ENCODE measurements at places on chromosomes 12 and 14. TPM values are rescaled to one million over a fixed set of nuclear protein-coding genes. Genes with fewer than 3 reads are reported as not detected.

DNA sequence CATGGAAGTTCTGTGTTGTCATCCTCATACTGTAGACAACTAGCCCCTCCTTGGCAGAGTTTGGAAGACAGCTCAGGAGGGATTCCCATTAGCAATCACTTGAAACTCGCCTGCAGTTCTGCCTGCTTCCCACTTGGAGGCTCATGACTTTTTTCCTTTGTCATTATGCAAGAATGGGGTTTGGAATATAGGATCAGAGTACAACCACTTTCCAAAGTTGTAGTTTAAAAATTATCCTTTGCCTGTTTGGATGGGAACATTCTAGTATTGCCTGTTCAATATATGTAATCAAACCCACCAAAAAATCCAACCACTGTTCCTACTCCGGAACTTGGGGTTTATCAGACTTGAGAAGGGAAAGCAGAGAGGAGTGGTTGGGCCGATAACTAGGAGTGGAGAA lies 2.1 kb upstream of the GPD1 start:
- peak; percentile 40 for DNase-seq

DNA sequence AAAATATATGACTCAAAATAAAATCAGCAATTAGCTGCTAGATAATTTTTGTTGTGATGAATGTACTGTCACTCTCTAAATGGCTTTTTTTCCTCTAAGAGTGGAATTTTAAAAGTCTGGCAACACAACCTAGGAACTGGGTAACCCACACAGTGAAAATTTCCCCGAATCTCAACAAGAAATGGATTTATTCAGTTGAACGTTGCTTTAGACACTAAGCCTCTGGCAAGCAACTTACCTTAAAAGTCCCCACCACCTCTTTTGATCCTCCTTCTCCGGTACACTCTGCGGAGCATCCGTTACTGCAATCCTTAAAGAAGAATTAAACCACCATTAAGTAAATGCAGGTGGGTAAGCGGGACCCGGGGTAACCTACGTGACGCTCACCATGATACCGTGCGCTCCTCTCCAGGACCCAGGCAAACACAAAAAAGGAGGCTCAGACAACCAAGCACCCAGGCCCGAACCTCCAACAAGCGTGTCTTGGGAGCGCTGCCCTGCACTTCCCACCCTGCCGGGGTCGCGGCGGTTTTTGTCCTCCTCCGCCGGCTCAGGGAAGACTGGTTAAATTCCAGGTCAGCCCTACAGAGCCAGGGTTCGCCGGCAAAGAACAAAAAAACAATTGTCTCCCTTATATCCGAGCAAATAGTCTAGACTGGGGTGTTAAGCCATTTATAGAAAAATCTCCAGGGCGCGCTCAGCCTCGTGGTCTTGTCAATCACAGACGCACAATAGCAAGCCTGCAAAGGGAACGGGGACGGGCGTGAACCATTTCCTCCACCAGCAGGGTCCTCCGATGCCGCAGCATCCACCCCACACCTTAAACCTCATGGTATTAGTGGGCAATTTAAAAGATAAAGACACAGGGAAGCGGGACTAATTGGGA lies 47.1 kb downstream of the BCAT1 start:
- no peak for DNase-seq

DNA sequence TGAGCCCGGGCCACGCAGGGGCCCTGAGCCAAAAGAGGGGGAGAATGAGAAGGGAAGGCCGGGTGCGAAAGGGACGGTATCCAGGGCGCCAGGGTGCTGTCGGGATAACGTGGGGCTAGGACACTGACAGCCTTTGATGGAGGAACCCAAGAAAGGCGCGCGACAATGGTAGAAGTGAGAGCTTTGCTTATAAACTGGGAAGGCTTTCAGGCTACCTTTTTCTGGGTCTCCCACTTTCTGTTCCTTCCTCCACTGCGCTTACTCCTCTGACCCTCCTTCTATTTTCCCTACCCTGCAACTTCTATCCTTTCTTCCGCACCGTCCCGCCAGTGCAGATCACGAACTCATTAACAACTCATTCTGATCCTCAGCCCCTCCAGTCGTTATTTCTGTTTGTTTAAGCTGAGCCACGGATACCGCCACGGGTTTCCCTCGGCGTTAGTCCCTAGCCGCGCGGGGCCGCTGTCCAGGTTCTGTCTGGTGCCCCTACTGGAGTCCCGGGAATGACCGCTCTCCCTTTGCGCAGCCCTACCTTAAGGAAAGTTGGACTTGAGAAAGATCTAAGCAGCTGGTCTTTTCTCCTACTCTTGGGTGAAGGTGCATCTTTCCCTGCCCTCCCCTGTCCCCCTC lies 3.0 kb downstream of the SSTR1 start:
- no peak for DNase-seq

- DNase-seq = no peak
Observed at GRCh38 chr12:4278329-4279197, 5.0 kb downstream of the CCND2 start.

- DNase-seq = no peak
Observed at GRCh38 chr14:72925815-72926291, 411 bp upstream of the DCAF4 start.

- DNase-seq = no peak
Observed at GRCh38 chr12:85814741-85815140, 21.5 kb downstream of the RASSF9 start.

DNA sequence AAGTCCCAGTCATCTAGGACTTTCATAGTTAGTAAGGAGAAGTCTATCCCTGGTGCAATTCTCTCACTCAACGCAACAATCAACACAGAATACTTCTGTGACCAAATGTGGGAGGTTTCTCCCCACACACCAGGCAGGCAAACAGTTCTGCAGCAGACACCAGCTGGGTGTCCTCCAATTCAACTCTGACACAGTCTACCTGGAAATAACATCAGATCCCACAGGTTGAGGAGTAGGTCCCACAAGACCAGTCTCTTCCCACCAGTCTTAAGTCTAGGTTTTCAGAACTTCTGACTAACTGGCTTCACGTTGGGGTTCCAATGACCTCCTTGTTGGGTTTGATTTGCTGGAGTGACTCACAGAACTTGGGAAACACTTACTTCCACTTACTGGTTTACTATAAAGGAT lies 14.8 kb downstream of the ACOT6 start:
- DNase-seq = no peak

DNA sequence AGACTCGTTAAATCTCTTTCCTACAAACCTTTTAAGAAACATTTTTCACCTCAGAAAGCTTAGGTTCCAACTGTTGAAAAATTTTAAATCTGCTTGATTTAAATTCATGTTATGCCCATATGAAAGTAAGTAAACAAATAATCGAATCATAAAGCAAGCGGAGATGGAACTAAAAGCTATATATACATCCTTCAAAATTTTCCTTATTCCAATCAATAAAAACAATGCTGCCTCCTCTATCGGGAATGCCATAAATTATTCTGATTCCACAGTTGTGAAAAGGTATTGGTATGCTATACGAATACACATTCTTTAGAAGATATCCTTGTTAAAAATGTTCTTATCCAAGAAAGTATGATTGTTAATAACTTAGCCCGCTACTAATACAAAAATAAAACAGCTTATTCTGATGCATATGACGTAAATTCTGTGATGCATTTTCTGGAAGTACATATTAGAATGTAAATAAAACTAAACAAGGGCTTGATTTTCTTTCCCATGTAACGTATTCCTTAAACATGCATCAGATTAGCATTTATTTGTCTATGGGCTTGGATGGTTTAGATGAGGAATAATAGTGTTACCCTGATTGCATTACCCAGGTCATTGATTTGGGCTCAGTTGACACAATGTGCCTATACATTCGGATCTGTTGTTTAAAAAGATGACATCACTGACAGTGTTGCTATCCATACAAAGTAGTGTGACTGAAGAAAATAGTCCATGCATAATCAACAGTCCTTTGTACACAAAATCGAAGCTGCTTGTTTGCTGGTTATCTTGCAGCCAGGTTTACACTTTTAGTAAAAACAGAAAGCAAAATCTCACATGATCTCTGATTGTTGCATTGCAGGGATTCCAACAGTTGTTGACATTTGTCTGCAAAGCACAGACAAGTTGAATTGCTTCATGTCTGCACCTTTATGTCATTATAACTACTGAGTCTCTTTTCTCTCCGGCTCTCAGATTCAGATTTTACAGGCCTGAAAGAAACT lies 656 bp upstream of the DTD2 start:
- DNase-seq = no peak

DNA sequence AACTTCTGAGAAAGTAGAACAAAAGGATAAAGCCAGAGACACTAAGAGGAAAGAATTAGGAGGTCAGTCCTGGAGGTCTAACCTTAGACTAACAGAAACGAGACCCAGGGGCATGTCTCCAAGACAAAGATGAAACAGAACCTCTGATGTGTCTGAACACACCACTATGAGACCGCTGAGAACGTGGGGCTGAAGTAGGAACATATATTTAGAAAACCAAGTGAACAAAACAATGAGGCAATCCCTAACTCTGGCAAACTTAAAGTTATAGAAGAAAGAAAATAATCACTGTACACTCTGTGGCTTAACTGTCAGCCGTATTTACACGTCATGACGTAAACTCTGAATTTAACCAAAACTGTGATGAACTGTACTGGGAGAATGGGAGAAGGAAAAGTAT lies 17.9 kb downstream of the KCTD10 start:
- DNase-seq = no peak

GRCh38 chr12:131441060-131441396 lies 269.9 kb upstream of the SFSWAP start:
- peak; percentile 98 for DNase-seq

DNA sequence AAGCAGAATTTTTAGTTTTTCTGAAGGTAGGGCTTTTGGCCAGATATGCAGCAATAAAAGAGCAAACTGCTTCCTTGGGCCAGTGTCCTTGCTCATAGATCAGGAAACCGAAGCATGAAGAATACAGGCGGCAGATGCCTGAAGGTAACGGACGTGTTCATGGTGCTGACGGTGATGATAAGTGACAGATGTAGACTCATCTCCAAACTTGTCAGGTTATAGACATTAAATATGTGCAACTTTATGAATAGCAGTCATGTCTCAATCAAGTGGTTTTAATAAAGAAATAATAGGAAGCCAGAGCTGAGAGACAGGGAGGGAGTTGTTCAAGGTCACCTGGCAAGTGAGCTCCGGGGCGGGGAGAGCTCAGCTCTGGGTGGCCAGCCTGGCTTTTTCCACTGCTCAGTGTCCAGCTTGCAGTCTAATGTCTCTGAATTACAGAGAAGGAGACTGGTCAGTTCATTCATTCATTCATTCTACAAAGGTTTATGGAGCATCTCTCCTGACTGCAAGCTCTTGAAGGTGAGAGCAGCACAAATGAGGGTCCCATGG lies 1.0 kb downstream of the SERPINA5 start:
- DNase-seq = no peak

- no peak for DNase-seq
Observed at GRCh38 chr12:126286203-126286602, 1221.0 kb downstream of the AACS start.

- no peak for DNase-seq
Observed at GRCh38 chr14:76501156-76501720, 125.3 kb downstream of the ESRRB start.

DNA sequence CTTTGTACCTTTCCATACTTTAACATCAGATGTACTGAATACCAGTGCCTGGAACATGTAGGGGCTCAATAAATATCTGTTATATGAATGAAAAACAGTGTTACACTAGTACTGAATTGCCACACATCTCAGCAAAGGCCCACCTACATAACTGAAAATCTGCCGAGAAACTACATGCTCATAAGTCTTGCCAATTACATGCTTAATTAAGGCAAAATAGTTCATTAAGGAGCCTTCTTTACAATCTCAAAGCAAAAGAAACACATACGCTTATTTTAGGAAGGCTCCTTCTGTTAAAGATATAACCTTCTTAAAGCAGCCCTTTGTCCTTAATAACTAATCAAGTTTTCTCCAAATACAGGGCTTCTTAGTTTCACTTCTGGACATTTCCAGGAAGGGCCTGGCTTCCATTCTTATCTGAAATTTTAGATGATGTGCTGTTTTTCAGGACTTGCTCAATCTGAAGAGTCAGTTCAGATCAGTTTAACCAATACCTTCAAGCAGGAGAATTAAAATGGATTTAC lies 11.5 kb downstream of the LIMA1 start:
- DNase-seq = no peak

DNA sequence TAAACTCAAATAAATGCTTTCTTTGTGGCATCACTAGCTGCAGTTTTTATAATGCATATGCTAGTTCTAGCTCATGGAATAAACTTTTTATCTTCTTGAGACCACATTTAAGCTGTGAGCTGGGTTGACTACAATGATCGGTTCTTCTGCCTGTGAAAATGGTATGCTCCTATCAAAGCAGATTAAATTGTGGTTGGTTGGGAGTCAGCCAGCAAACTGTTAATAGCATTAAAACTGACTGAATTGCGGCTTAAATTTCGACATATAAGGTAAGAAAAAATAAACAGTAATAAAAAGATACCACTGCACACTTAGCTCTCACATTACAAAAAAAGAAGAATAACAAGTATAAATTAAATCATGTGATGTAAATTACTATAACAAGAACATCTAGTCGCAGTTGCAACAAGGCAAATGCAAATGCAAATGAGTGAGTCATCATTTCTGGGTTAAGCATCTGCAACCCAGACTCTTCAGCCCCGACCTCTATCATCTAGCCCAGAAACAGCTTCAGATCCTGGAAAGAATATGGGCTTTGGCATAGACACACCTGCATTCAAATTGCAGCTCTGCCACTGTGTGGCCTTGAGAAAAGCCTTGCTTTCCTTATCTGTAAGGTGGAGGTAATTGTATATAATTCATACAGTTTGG lies 19.8 kb upstream of the DHRS7 start:
- no peak for DNase-seq

- DNase-seq = no peak
Observed at GRCh38 chr12:26323673-26324072, 128.3 kb downstream of the SSPN start.

DNA sequence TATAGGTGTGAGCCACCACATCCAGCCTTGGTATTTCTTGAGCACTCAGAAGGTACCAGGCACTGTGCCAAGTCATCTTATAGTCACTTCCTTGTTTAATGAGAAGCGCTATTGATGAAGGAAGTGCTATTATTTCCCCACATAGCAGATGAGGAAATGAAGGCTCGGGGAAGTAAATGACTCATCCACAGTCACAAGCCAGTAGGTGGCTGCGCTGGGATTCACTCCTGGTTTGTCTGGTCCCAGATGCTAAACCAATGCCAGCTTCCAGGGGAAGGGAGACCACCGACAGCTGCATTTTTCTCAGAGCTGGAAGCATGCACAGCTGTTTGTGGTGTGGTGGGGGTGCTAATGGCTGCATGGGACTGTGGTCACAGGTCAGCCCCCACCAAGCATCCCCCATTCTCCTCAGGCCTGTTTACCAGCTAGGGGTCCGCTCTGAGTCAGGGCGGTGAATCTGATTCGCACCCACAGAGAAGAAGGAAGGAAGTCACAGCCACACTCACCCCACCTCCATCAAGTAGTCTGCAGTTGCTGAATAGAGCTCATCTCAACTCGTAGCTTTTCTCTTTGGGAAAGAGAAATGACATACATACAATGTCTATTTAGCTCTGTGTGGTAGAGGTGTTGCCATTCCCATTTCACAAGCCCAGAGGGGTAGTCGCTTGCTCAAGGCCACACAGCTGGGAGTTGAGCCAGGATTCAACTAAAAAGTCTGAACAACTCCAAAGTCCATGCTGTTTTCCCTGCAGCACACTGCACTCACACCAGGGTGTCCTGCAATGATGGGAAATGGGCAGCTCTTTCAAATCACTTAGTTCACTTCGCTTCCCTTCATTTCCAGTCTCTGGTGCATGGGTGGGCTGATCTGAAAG lies 6.3 kb upstream of the LTBP2 start:
- DNase-seq = peak; percentile 33

- DNase-seq = peak; percentile 92
Observed at GRCh38 chr12:68364893-68365725, 32.9 kb upstream of the MDM1 start.

Gene SCNN1A
- total RNA-seq = 0.29 TPM

Gene PTPRB
- 1.0 TPM for total RNA-seq

Gene WIF1
- total RNA-seq = not detected

Gene ACOT6
- not detected for total RNA-seq

Gene AKAP5
- 0.12 TPM for total RNA-seq

Gene DBX2
- total RNA-seq = not detected

Gene NGB
- total RNA-seq = not detected

All from NCI-H460 (cell line).